Astrocyte of the cerebellum (primary cell): ENCODE measurements at places on chromosomes 2 and 18.

GRCh38 chr2:37568565-37568964 lies 102.9 kb downstream of the CDC42EP3 start:
- no peak for DNase-seq

DNA sequence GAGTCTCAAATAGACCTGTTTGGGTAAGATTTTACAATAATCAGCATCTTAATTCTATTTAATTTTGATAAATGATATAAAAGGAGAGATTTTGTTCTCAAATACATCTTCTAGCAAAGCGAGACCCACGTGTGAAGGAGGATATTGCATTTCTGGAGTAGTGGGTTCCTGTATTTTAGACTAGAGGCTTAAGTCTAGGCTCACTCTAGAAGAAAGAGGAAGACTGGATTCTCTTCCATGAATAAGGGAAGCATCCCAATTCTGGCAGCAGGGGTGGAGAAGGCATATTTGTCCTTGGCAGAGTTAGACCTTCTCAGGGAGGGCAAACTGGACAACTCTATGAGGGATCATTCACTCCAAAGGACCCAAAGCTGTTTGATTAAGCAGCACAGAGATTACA lies 11.3 kb upstream of the FAM228A start:
- DNase-seq: no peak

GRCh38 chr18:5419030-5419429 lies 123.5 kb upstream of the ZBTB14 start:
- no peak for DNase-seq

DNA sequence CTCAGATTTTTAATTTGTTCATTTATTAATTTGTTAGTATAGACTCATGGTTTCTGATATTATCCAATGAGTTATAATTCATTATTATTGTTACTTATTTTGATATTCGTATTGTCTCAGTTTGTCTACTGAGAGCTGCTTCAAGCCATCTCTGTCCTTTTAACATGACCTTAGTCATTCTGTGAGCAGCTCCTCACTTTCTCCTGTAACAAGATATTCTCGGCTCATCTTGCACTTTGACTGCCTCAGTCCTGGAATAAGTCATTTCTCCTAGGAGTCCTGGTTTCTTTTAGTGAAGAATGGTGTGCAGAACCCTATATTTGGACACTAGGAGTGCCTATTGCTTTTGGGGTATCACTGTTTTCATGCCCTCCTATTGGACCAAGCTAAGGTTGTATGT lies 13.2 kb downstream of the ASB1 start:
- no peak for DNase-seq

DNA sequence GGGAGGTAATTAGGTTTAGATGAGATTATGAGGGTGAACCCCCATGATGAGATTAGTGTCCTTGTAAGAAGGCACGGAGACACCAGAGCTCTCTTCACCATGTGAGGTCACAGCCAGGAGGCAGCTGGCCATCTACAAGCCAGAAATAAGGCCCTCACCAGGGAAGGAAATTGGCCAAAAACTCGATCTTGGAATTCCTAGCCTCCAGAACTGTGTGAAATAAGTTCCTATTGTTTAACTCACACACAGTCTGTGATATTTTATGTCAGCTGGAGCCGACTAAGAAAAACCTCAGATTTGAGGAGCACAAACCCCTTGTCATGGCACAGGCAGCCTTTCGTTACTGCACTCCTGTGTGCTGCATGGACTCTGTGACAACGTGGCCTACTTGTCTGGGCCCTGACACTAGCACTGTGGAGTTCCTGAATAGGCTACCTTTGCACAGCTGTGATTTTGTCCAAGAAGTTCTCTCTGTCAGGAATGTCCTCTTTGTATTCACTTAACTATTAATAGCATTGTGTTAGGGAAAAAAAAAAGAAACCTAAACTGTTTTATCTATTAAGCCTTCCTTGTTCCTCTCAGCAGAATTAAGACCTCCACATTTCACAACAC lies 319.8 kb downstream of the TDRD15 start:
- peak; percentile 24 for DNase-seq
